Colonic mucosa (tissue), 4 donors: ENCODE measurements at places on chromosomes 7 and 10. TPM values are rescaled to one million over a fixed set of nuclear protein-coding genes. Genes with fewer than 3 reads are reported as not detected.

DNA sequence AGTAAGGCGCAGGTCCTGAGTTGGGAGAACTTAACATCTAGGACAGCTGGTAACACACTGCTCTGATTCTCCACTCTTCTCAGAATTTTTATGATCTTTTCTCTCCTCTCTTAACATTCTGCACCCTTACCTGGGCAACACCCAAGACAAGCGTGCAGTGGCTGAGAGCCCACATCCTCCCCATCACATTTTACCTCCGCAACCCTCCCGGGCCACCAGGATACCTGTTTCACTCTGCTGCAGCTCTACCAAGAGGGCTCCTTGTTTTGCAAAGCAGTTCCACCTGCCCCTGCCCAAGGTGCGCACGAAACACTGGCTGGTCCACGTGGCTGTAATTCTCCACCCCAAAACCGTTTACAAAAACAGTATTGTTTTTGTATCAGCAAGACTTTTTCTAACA, 81.5 kb downstream of the ITIH5 start:
- H3K36me3 ChIP-seq = no peaks in the 10 kb centered on the region
- no peak overlapping the region for H3K27ac ChIP-seq
- no peaks in the 10 kb centered on the region for H3K4me1 ChIP-seq
- no peak for DNase-seq
- no peak overlapping the region for H3K4me3 ChIP-seq

DNA sequence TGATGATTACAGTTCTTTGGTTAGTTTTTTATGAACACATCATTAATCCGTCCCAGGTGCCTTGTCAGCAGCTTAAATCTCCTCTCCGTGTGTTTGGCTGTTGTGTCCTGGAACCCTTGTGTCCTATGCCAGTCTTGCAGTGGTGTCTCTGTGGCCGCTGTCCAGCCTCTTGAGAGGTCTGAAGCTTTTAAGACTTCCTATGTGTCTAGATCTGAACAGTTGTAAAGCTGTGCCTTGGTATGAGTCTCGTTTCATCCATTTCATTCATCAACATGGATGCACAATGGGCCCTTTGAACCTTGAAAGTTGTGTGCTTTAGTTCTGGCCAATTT, 16.7 kb downstream of the LMTK2 start:
- H3K27me3 ChIP-seq = no peaks in the 10 kb centered on the region
- H3K4me1 ChIP-seq = no peaks in the 10 kb centered on the region
- DNase-seq = no peak
- H3K36me3 ChIP-seq = no peaks in the 10 kb centered on the region
- no peak overlapping the region for H3K27ac ChIP-seq

Gene UTF1
- total RNA-seq = not detected

GRCh38 chr7:897771-898376, 21.5 kb downstream of the GET4 start:
- H3K27ac ChIP-seq = no peak overlapping the region
- DNase-seq = no peak
- H3K4me3 ChIP-seq = no peak overlapping the region
- peaks cover 4% of the 10 kb centered on the region for H3K4me1 ChIP-seq
- no peaks in the 10 kb centered on the region for H3K27me3 ChIP-seq

- H3K4me3 ChIP-seq = no peak overlapping the region
- no peaks in the 10 kb centered on the region for H3K27me3 ChIP-seq
- no peak overlapping the region for H3K27ac ChIP-seq
- H3K36me3 ChIP-seq = no peaks in the 10 kb centered on the region
These were observed 3.9 kb downstream of the FMC1 start for GRCh38 chr7:139345042-139345441.

DNA sequence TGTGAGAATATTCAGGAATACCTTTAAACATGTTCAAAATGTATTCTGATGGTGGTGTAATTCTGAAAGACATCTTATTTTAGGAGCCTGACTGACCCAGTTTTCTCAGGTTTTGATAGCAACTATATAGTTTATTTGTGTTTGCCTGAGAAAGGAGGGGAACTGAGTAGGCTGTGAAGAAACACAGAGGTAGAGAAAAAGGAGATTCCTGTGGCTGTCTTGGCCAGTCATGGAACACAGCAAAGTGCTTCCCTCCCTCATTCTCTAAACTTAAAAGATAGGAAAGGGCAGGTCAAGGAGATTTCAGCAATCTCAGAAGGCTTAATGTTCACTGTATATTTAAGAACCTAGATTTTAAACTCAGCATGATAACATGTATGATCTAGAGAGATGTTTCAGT, 43.5 kb downstream of the ZMYND11 start:
- no peaks in the 10 kb centered on the region for H3K27me3 ChIP-seq
- H3K4me3 ChIP-seq = no peak overlapping the region
- H3K36me3 ChIP-seq = no peaks in the 10 kb centered on the region
- DNase-seq = no peak

DNA sequence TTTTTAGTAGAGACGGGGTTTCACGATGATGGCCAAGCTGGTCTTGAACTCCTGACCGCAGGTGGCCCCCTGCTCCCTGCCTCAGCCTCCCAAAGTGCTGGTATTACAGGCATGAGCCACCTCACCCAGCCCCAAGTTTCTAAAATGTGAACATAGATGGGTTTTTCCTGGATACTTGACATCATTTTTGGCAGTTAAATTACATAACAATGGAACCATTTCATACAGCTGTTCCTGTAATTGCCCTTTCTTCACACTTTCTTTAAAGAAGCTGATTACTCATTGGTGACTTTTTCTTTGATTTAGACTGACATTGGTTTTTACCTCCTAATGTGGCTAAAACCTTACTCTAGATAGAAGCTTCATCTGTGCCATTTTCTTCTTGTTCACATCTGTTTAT, 5.9 kb downstream of the ZKSCAN1 start:
- peaks cover 9% of the 10 kb centered on the region for H3K36me3 ChIP-seq
- peak overlapping the region; percentile 34 for H3K27ac ChIP-seq
- H3K4me1 ChIP-seq = peaks cover 19% of the 10 kb centered on the region
- no peak overlapping the region for H3K4me3 ChIP-seq

DNA sequence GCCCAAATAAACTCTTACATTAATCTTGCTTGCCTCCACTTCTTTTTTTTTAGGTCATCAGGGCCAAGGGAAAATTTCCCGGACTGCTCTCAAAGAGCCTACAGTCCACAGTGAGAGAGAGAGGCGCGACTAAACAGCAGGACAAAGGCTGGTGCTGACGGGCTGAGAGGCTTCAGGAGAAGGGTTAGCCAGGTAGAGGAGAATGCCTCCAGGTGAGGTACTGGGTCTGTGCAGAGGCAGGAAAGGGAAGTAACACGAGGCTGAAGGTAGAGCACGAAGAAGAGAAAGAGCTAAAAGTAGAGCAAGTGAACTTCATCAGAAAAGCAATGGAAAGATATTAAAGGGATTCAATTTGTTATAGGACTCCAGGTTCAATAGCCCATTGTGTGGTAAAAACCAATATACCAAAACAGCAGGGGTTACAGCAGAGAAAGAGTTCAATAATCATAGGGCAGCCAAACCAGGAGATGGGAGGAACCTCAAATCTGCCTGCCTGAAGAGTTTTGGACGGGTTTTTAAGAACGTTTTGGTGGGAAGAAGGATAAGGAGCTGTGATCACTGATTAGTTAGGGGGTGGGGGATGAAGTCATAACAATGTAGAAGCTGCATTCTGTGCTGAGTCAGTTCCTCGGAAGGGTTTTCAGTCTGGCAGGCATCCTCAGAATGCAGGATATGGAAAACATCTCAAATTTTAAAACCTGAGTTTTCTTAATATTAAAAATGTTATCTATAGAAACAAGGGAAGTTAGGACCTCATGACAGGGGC, 171.5 kb downstream of the AKR1D1 start:
- no peak overlapping the region for H3K4me3 ChIP-seq
- DNase-seq = no peak
- H3K36me3 ChIP-seq = no peaks in the 10 kb centered on the region

GRCh38 chr7:66837007-66837406, 84.0 kb upstream of the TMEM248 start:
- DNase-seq = peak; percentile 71
- no peaks in the 10 kb centered on the region for H3K4me1 ChIP-seq
- H3K27me3 ChIP-seq = no peaks in the 10 kb centered on the region
- H3K27ac ChIP-seq = no peak overlapping the region

GRCh38 chr7:132412435-132412834, 163.8 kb downstream of the PLXNA4 start:
- no peaks in the 10 kb centered on the region for H3K4me1 ChIP-seq
- H3K4me3 ChIP-seq = no peak overlapping the region
- no peaks in the 10 kb centered on the region for H3K27me3 ChIP-seq
- no peak overlapping the region for H3K27ac ChIP-seq

DNA sequence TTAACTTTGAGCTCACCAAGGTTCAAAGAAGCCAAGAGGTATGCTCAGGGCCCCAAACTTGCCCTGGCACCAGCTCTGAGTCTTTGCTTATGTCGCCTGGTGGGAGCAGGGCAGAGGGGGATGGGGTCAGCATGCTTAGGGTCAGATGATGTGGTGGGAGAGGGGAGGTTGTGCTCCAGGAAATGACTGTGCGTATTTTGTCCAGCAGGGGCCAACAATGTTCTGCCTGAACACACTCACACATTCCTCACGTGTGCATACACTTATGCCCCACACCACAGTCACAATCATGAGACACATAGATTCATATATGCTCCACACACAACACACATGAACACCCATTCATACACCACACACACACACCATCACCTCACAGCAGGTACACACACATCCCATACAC, 4.4 kb upstream of the RAMP3 start:
- H3K4me1 ChIP-seq = no peaks in the 10 kb centered on the region
- no peaks in the 10 kb centered on the region for H3K36me3 ChIP-seq
- H3K4me3 ChIP-seq = no peak overlapping the region
- no peak for DNase-seq
- peaks cover 8% of the 10 kb centered on the region for H3K27me3 ChIP-seq
- no peak overlapping the region for H3K27ac ChIP-seq

Gene SYT15
- 1.2 TPM for total RNA-seq

GRCh38 chr7:6440381-6440780, 7.4 kb downstream of the DAGLB start:
- no peak overlapping the region for H3K27ac ChIP-seq
- H3K4me3 ChIP-seq = no peak overlapping the region
- no peaks in the 10 kb centered on the region for H3K27me3 ChIP-seq
- no peaks in the 10 kb centered on the region for H3K4me1 ChIP-seq

DNA sequence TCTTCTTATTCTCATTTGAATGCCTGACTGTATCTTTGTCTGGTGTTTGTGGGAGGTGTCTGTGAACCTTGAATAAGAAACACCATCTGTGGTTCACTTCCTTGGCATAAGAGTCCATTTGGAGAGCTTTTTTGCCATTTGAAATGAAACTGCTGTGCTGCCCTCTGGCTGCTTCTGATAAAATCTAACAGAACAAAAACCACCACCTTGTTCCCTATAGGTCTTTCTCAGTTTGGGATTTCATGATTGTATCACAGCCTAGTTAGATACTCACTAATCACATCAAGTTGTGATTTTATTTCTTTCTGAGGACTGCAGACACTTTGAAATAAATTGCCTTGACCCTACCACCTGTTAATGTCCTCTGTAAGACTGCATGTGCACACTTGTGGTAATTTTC, 102.7 kb upstream of the FAM13C start:
- no peak for DNase-seq
- no peak overlapping the region for H3K4me3 ChIP-seq
- no peaks in the 10 kb centered on the region for H3K4me1 ChIP-seq
- no peaks in the 10 kb centered on the region for H3K36me3 ChIP-seq

DNA sequence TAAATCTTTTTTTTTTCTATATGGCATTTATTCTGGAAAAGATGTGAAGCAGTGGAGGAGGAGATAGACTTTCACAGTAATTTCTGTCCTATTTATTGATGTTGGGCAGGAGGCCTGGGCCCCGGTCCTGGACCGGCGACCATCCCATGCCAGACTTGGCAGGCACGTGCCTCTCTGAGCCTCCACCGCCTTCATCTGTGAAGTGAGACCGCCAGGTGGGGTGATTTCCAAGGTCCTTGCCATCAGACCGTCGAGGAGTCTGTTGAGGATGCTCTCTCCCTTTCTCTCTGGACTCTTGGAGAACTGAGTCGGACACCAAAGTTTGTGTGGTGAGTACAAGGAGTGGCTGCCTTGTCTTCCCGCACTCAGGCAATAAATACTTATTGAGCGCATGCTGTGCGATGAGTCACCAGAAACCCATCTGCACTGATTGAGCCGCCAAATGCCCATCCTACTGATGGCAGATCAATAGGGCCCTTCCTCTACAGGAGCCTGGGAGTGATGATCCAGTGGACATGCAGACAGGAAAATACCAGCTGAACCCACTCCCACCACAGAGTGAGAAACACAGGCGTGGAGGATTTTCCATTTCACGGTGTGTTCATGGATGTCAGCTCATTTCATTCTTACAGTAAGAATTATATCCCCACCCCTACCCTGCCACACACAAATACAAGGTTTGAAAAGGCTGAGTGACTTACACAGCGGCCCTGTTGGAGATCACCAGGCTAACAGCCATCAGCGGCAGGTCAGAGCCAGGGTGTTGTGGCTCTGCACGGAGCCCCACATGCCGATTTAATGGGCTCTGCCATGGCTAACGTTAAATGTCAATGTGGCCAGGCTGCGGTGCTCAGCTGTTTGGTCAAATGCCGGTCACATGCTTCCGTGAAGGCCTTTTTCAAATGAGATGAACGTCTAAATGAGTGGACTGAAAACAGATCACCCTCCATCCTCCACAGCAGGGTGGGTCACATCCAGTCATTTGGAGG, 11.5 kb upstream of the PRKAG2 start:
- no peaks in the 10 kb centered on the region for H3K27me3 ChIP-seq
- no peak overlapping the region for H3K4me3 ChIP-seq
- H3K36me3 ChIP-seq = no peaks in the 10 kb centered on the region
- H3K27ac ChIP-seq = no peak overlapping the region
- no peak for DNase-seq
- no peaks in the 10 kb centered on the region for H3K4me1 ChIP-seq

Gene ANKRD26
- total RNA-seq = 5.1 TPM

Gene FRAT1
- 5.0 TPM for total RNA-seq

Gene STOX1
- total RNA-seq = 0.74 TPM

DNA sequence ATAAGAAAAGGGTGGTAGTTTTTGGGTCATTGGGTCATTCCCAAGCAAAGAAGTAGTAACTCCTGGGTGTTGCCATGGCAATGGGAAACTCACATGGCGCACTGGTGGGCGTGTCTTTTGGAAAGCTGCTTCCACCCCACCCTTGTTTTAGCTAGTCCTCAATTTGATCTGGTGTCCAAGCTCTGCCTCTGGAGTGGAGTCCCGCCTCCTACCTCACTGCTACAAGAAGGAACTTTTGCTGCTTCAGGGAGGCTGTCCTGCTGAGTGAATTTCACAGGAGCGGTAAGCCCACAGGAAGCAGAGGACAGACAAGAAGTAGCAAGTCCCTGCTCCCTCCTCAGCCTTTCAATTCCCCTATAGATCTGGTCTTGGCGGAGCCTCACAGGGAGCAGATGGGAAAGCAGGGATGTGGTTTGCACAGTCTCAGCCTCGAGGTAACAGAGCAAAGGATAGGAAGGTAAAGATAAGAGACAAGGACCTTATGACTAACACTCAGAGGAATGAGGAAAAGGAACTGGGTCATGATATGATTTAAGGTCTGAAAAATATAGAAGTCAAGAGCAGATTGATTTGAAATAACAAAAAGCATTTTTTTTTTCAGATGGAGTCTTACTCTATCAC, 700.3 kb downstream of the TNS3 start:
- no peak for DNase-seq
- H3K4me3 ChIP-seq = no peak overlapping the region
- no peaks in the 10 kb centered on the region for H3K36me3 ChIP-seq
- H3K4me1 ChIP-seq = no peaks in the 10 kb centered on the region

Gene HOXA9
- total RNA-seq = 22.1 TPM

Gene CEP41
- 6.9 TPM for total RNA-seq

Gene AOAH
- total RNA-seq = 46.1 TPM
